Gastroesophageal sphincter (tissue), 4 donors: ENCODE measurements at places on chromosomes 4 and X. TPM values are rescaled to one million over a fixed set of nuclear protein-coding genes. Genes with fewer than 3 reads are reported as not detected.

DNA sequence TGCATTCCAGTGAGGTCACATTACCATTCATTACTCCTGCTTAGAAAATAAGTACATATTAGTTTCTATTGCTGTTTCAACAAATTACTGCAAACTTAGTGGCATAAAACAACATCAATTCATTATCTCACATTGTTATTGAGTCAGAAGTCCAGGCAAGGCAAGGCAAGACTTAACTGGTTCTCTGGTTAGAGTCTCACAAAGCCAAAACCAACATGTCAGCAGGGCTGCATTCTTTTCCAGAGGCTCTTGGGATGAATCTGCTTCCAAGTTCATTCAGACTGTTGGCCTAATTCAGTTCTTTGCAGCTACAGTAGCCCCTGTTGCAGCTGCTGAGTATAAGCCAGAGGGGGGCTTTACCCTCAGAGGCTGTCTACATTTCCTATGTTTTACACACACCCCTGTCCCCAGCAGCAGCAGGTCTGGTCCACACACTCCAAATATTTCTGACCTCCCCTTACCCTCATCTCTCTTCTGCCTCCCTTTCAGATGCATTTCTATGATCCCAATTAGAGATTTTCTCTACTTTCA, 892.1 kb upstream of the EPHA5 start:
- ATAC-seq = no peak

The ZNF81 gene
- total RNA-seq = 5.6 TPM

GRCh38 chr4:174524242-174524641, 2.0 kb upstream of the HPGD start:
- no peak for ATAC-seq

GRCh38 chr4:38621028-38621684, 42.8 kb upstream of the KLF3 start:
- peak; percentile 90 for ATAC-seq

GRCh38 chr4:27049239-27049829, 188.7 kb downstream of the STIM2 start:
- no peak for ATAC-seq

The CFAP99 gene
- not detected for total RNA-seq

DNA sequence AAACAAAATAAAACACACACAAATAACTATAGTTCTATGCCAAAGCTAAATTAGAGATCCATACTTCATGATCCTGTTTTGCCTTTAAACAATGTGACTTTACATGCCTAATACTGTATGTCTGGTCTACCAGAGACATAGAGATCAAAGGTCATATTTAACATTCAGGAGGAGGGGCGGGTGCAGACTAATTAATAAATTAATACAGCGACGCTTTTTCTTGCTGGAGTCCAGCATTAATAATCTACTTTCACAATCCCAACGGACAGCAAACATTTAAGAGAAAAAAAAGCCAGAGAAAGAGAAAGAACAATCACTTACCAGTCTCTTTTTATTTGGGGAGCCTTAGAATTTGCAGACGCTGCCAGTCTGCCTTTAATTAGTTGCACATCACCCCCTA, 509 bp downstream of the CXXC4 start:
- no peak for ATAC-seq

- ATAC-seq = no peak
Observed at GRCh38 chrX:17692709-17693346, 44.5 kb upstream of the SCML1 start.
